ENCODE measurements at places on chromosomes 2 and 18.

GRCh38 chr2:146986161-146986560 lies 858.7 kb upstream of the ACVR2A start:
- no peak for DNase-seq

GRCh38 chr18:3466045-3466444 lies 16.1 kb downstream of the TGIF1 start:
- DNase-seq: no peak

DNA sequence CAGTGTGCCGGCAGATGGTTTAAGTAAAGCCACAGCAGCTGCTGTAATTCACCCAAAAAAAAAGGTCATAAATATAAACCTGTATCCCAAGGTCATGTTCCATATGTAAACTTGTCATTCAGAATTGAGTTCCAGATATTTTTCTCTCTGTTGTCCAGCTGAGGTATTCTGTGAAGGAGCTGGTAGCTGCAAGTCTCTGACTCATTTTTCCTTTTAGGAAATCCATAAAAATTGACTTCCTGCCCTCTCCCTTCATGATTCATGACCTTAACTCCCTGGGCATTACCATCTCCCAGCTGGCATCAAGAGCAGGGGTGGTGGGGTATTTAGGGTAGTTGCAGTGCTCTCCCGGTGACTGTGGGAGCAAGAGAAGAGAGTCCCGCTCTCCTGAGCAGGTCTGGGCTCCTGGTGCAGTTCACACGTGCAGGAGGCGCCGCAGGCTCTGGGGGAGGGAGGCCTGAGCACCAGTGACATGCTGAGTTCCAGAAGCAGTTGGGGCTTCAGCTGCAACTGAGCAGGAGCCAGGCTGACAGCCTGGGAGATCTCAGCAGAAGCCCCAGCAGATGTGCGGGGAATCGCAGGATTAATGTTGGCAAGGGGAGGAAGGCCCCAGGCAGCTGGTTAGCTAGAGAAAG lies 192.6 kb downstream of the MGAT5 start:
- no peak for DNase-seq

DNA sequence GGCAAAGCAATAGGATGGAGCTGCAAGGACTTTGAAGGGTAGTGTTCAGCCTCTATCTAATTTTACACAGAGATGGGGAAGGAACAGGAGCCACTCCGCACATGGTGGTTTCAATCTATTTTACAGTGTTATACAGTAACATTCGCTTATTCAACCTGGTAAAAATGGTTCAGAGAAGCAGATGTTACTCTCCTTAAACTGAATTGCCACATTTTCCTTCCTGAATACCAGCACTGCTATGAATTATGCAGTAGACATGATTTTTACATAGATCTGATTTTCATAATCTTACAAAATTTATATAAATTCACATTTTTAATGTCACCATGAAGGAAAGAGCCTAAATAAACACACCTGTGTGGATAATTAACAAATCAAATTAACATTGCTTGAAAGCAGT lies 85.0 kb downstream of the ITGA4 start:
- no peak for DNase-seq

DNA sequence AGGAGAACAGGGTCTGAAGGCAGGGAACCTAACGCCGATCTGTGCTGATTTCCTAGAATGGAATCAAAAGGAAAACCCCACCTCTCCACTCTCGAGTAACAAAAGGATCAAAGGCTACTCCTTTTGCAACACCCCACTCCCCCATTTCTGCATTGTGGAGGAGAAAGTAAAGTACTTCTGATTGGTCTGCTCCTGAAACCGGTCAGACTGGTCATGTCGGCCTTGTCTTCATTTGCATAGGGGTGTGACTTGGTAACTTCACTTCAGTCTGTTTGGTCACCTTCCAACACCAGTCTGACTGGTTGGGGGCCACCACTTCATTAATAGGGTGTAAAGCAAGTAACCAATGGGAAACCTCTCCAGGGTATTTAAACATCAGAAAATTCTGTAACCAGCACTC lies 771.9 kb downstream of the ERBB4 start:
- no peak for DNase-seq

- DNase-seq: no peak
Measured at GRCh38 chr2:152430876-152431275, 95.9 kb downstream of the FMNL2 start.

DNA sequence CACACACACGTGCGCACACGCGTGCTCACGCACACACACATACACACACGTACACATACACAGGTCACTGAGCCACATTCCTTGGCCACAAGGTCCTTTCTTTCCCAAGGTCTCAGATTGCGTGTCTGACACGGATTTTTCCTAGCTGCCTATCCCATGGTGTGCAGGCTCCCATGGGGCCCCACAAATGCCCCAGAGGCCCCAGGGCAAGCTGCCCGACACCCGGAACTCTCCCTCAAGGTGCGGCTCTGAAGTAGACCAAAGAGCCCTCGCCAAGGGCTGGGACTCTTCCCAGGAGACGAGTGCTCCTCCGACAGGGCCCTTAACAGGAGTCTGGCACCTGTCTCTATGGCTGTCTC lies 46.7 kb downstream of the SDC1 start:
- no peak for DNase-seq

- DNase-seq: no peak
Measured at GRCh38 chr18:6943143-6943542, 174.5 kb downstream of the LAMA1 start.

DNA sequence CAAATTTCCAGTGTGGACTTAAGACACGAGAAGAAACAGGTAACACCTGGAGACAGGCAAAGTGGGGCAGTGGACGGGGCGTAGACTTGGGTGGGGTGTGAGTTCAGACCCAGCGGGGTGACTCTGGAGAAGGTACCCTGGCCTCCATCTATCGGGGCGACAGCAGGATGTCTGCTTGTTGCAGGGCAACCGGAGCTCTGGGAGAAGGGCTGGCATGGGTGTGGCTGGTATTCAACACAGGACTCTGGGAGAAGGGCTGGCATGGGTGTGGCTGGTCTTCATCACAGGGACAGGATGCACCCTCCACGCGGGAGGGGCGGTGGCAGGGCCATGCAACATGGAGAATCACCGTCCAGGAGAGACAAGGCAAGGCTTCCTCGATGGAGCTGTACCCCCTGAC lies 198.5 kb downstream of the HDAC4 start:
- DNase-seq: no peak

DNA sequence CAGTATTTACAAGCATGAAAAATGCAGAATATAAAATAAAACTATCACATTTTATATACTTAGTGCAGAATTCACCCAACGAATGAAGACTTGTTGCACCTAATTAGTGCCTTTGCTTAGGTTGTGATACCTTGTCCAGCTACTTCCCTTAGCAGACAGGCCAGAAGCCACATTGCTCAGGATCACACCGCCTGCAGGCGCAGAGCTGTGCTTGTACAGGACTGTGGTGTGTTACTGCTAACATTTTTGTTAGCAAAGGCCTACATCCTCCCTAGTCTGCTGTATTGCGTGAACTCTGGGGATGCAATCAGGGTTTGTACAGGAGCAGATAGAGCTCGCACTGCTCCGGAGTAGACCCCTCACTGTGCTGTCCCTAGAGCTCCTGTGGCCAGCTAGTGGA lies 336.9 kb downstream of the CBLN2 start:
- no peak for DNase-seq

DNA sequence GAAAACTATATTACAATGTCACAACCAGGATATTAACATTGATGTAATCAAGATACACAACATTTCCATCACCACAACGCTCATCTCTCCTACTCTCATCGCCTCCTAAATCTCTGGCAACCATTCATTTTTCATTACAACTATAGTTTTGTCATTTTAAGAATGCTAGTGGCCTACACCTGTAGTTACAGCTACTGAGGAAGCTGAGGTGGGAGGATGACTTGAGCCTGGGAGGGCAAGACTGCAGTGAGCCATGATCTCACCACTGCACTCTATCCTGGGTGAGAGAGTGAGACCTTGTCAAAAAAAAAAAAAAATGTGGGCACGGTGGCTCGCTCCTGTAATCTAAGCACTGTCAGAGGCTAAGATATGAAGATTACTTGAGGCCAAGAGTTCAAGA lies 10.5 kb downstream of the PKP4 start:
- DNase-seq: no peak

- DNase-seq: no peak
Measured at GRCh38 chr2:230939066-230939591, 14.1 kb upstream of the GPR55 start.

DNA sequence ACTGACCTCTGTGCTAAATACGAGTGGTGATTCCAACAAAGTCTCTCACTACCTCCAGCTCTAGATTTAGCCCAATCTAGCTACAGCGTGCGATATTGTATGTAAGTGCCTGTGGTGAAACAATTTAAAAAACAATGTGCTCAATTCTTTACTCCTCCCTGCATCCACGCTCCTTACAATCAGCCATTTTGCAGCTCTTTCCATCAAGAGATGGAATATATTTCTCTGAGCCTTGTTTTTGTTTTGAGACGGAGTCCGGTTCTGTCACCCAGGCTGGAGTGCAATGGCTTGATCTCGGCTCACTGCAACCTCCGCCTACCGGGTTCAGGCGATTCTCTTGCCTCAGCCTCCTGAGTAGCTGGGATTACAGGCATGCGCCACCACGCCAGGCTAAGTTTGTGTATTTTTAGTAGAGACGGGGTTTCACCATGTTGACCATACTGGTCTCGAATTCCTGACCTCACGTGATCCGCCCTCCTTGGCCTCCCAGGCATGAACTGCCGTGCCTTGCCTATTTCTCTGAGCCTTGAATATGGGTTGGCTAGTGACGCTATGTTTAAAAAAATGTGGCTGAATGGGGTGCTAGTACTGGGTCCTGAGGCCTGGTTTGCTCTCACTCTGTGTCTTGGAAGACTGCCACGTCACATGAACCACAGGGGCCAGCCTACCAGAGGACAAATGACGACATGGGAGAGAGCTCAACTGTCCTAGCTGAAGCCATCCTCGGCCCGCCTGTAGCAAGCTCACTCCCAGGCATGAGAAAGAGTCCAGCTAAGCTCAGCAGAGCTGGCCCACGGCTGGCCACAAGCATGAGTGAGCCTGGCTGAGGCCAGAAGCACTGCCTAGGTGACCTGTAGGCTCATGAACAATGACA lies 14.8 kb downstream of the WDFY1 start:
- no peak for DNase-seq

- no peak for DNase-seq
Measured at GRCh38 chr2:155418753-155419152, 720.3 kb downstream of the KCNJ3 start.

All from stimulated activated CD4-positive, alpha-beta T cell treated with anti-CD3 and anti-CD28 coated beads, Interleukin-1b, Interleukin-23, amount 100 ng/mL, for 4 hours (primary cell).